ENCODE measurements at places on chromosomes 11 and 22.

GRCh38 chr11:75188671-75189070 lies 37.8 kb downstream of the SLCO2B1 start:
- DNase-seq = no peak

- DNase-seq = peak; percentile 66
These were observed 18.1 kb upstream of the JAM3 start for GRCh38 chr11:134050541-134051383.

GRCh38 chr22:22691055-22691454 lies 46.6 kb downstream of the GGTLC2 start:
- no peak for DNase-seq

DNA sequence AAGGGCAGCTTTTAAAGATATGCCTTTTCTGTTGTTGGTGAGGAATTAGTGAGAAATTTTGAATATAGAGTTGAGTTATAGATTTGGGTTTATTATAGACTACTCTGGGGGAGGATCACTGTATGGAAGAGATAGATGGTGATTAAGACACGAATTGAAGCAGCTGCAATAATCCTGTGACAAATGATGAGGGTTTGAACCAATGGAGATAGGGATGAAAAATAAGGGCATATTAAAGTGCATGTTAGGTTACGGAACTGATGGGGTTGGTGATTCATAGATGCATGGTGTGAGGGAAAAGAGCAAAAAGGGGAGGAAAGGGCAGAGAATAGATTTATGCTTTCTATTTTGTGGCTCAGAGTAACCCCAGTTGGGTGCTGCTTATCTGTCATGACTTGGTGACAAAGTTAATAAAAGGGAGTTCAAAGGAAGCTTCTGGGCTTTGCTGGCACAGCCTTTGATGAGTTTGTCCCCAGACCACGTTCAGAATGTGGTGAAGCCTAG lies 11.8 kb downstream of the C11orf87 start:
- DNase-seq = no peak

- DNase-seq = no peak
These were observed 19.5 kb upstream of the ADORA2A start for GRCh38 chr22:24407884-24408283.

DNA sequence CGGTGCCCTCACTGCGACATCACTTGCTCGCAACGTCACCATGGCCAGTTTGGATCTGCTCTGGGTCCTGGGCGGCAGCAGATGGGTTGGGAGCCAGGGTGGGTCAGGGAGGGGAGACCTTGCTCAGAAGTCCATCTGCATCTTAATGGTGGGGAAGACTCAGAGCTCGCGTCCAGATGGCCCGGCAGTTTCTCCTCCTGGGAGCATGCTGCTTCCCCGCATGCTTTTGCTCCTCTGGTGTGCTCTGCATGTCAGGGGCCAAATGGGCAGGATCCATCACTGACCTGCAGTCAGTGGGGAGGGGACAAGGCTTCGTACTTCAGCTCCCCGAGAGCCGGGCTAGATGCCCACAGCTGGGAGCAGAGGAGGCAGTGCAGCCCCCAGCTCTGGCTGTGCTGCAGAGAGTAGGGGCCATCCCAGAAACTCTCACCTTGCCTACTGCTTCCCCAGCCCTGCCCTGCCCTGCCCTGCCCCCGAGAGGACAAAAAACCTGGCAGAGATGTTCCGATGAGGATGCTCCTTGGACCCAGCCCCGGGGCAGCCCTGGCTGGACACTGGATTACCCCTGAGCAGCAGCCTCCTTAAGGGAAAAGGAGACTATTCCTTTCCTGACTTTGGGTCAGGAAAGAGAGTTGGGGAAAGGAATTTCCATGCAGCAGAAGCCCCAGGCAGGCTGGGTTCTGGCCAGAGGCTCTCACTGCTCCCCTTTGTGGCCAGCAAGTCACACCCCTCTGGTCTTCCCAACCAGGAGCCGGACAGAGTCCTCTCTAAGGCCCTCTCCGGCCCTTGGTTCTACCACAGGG lies 149.9 kb downstream of the PKNOX2 start:
- no peak for DNase-seq

- DNase-seq = no peak
These were observed 79.9 kb upstream of the BARX2 start for GRCh38 chr11:129295746-129296145.

DNA sequence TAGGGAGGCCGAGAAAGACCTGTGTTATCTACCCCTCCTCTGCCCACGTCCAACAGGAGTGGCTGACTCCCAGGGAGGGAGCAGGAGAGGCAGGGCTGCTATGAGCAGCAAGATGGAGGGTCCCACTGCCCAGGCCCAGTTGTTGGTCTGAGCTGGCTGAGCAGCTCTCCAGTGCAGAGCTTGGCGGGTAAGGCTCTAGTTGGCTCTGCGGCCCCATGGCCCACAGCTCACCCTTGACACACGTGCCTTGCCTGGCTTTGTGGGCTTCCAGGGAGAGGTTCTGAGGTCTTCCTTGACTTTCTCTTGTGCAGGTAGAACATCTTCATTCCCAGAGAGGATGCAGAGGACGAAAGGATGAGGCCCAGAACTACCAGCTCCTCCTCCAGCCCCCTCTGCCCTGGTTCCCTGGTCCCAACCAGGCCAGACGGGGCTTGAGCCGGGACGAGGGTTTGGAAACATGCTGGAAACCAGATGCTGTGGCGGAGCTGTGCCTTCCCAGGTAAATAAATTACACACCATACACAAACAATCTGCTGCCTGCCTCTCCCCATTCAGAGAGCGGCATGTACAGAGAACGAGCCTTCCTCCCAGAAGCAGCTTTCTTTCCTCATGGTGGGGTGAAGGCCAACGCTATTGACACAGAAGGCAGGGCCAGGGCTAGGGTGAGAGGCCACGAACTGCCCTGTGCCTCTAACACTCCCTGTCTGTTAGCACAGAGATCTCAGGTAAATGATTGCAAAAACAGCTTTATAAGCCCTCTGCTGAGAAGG lies 48.1 kb downstream of the DSCAML1 start:
- DNase-seq = no peak

DNA sequence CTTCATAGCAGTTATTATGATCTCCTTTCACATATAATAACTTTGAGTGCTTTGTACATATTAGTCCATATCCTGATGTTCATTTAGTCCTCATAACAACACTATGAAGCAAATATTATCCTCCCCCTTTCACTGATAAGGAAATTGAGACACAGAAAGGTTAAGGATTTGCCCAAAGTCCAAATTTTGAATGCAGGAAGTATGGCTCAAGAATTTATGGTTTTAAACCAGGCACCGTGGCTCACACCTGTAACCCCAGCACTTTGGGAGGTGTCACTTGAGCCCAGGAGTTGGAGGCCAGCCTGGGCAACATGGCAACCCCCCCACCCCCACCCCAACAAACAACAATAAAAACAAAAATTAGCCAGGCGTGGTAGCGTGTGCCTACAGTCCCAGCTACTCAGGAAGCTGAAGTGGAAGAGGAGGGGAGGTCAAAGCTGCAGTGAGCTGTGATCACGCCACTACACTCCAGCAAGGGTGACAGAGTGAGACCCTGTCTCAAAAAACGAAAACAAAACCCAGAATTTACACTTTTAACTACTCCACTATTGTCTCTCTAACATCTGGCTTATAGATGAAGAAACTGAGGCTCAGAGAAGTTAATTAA lies 8.6 kb downstream of the CCDC34 start:
- no peak for DNase-seq

GRCh38 chr11:68044145-68044813 lies 5.5 kb downstream of the TCIRG1 start:
- DNase-seq = no peak

GRCh38 chr11:115706626-115707135 lies 202.5 kb upstream of the CADM1 start:
- DNase-seq = no peak

- no peak for DNase-seq
These were observed 20.3 kb upstream of the CCDC90B start for GRCh38 chr11:83306200-83307080.

GRCh38 chr11:64020976-64021756 lies 14.6 kb upstream of the FLRT1 start:
- DNase-seq = no peak

DNA sequence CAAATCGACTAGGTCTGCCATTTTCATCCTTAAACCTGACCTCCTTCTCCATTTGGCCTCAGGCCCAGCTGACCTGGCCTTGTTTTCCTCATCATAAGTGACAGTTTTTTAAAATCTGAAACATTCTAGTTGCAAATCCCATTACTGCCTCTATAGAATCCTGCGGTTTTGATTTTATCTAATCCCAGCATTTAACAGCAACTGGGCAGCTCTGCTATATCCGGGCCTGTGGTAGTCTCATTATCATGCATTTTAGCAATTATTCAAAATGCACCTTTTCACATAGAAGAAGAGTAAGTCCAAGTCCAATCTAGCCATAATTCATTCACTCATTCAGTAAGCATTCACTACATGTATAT lies 28.6 kb upstream of the BIRC3 start:
- no peak for DNase-seq

GRCh38 chr11:3841426-3842350 lies 929 bp upstream of the RHOG start:
- peak; percentile 89 for DNase-seq

GRCh38 chr22:49487950-49488349 lies 339.7 kb downstream of the BRD1 start:
- DNase-seq = no peak

- DNase-seq = peak; percentile 90
These were observed 13.9 kb downstream of the ACP2 start for GRCh38 chr11:47234669-47235100.

- peak; percentile 34 for DNase-seq
These were observed 33.3 kb downstream of the DENND5A start for GRCh38 chr11:9231848-9232177.

GRCh38 chr11:71255800-71256479 lies 3.6 kb upstream of the SHANK2 start:
- DNase-seq = no peak

- DNase-seq = no peak
These were observed 63.3 kb downstream of the SYT9 start for GRCh38 chr11:7314811-7315604.

DNA sequence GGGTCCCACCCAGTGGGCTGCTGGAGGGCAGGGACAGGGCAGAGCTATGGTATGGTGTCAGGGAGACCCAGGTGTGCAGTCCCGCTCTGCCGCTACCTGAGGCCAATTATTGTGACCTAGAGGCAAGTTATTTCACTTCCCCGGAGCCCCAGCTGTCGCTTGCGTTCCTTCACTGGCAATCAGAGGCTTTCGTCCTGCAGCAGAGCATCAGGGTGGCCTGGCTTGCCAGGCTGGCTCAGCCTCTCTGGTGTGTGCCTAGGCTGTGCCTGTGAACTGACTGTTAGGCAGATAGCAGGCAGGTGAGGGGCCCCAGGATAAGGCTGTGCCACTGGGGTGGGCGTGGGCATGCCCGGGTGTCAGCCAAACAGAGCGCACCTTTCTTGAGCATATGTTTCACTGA lies 31.4 kb downstream of the GLB1L2 start:
- no peak for DNase-seq

GRCh38 chr11:124402326-124402922 lies 3.6 kb upstream of the OR8B3 start:
- DNase-seq = peak; percentile 19

GRCh38 chr22:34344702-34345101 lies 424.4 kb upstream of the LARGE1 start:
- DNase-seq = no peak

DNA sequence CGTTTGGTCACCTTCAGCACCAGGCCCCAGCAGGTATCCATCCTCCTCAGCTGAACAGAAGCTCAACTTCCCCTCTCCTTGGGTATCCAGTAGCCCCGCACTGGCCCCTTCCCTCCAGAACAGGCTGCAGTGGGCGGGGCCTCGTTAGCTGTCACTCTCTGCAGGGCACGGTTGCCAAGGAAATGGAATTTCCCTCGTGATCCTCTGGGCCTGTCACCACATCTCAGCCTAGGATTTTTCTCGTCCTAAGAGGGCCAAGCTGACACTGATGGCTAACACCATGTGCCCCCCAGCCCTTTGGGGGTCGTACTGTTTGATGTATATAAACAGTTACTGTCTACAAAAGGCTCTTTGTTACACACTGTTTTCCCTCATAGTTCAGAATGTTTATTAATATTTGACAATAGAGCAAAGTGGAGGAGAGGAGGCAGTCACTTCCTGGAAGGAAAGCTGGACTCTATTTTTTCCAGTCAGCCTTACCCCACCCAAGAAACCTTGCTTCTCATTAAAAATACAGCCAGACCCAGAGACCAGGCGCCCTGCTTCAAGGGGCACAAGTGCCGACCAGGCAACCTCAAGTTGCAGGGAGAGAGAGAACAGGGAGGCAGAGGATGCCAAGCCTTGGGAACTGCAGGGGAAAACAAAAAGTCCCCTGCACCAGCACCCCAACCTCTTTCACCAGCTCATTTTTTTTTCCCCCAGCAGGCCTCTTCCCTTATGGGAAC lies 44.5 kb downstream of the FEZ1 start:
- peak; percentile 29 for DNase-seq

All from natural killer cell (primary cell).